ENCODE measurements at places on chromosomes 1 and 21.

DNA sequence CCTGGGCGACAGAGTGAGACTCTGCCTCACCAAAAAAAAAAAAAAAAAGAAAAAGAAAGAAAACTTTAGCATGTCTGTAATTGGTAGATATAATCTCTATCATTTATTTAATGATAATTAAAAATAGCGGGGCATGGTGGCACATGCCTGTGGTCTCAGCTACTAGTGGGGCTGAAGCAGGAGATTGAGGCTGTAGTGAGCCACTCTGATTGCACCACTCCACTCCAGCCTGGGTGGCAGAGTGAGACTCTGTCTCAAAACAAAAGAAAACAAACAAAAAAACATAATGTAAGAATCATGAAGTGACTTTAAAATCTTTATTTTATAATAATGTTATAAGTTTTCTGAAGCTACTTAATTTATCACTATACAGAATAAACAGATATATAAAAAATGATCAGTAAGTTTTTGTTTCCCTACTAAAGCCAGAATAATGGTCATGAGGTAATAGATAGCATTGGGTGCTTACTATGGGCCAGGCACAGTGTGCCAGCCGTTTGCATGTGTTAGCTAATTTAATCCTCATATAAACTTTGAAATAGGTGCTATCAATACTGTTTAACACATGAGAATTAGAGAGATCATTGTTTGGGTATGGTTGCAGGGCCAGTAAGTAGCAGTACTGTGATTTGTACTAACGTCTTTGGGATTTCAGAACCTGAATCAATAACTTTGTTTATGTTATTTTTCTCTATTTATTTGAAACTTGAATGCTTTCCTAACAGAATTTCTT is 23.8 kb downstream of the CLIC4 start:
- DNase-seq, result no peak

- no peak for DNase-seq
Measured at GRCh38 chr1:41277371-41277975, 35.4 kb upstream of the SCMH1 start.

DNA sequence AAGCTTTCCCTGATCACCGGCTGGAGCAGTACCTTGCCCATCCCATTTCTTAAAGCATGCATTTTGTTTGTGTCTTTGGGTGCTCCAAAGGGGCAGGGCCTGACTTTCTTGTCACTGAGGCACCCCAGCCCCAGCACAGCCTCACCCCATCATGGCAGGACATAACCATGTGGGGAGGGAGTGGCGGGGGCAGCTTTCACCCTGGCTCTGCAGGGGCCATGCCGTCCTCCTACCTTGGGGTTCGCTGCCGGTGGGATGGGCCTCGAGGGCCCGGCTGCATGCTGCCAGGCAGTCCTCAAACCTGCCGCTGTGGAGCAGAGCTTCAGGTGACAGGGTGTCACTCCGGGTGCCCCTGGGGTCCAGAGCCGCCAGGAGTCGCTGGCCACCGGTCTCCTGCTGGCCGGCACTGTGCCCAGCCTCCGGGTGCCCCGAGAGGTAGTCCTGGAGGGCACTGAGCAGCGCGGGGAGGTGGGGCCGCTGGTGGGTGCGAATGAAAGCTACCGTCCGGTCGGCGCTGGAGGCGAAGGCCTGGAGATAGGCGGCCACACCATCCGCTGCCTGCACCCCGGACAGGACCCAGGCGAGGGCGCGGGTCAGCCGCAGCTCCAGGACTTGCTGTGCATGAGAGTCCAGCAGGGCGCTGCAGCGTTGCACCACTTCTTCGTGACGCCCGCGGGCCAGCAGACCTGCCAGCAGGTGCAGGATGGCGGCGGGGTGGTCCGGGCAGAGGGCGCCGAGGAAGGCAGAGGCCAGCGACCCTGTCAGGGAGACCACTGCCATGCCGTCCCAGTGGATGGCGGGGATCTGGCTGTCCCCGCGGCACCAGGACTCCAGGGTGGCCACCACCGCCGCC is 1.5 kb downstream of the TTC34 start:
- no peak for DNase-seq

- DNase-seq, result no peak
Measured at GRCh38 chr21:42068592-42068991, 2.5 kb upstream of the UMODL1 start.

GRCh38 chr1:33654267-33654834 is 181.9 kb downstream of the ZSCAN20 start:
- DNase-seq, result no peak

- no peak for DNase-seq
Measured at GRCh38 chr1:30299393-30299792, 424.0 kb downstream of the MATN1 start.

GRCh38 chr1:72000809-72001208 is 281.5 kb downstream of the NEGR1 start:
- DNase-seq, result no peak

DNA sequence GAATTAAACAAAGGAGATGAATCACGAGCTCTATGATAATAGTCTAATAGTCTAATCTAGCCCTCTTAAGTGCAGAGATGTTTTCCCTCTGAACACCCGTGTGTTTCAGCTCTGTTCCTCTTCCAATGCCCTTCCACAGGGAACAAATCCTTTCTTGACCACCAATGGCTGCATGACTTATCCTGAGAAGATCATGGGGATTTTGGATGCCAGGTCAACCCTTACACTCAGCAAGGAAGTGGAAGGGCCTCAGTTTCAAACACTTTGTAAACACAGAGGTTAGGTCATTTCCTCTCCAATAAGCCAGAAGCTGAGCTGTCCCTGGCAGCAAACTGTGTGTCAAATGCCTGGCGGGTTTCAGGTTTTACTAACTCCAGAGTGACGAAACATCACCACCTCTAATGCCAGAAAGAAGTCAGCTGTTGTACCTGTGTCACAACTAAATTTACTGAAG is 200.0 kb downstream of the GABPA start:
- no peak for DNase-seq

DNA sequence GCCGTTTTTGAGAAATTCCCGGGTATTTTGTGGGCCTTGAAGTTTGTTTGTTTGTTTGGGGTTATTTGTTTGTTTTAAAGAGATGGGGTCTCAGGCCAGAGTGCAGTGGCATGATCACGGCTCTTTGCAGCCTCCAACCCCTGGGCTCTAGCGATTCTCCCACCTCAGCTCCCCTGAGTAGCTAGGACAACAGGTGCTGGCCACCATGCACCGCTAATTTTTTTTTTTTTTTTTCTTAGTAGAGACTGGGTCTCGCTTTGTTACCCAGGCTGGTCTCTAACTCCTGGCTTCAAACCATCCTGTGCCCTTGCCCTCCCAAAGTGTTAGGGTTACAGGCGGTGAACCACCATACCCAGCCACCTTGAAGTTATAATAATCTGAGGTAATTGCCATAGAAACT is 2.0 kb downstream of the CHTOP start:
- no peak for DNase-seq

DNA sequence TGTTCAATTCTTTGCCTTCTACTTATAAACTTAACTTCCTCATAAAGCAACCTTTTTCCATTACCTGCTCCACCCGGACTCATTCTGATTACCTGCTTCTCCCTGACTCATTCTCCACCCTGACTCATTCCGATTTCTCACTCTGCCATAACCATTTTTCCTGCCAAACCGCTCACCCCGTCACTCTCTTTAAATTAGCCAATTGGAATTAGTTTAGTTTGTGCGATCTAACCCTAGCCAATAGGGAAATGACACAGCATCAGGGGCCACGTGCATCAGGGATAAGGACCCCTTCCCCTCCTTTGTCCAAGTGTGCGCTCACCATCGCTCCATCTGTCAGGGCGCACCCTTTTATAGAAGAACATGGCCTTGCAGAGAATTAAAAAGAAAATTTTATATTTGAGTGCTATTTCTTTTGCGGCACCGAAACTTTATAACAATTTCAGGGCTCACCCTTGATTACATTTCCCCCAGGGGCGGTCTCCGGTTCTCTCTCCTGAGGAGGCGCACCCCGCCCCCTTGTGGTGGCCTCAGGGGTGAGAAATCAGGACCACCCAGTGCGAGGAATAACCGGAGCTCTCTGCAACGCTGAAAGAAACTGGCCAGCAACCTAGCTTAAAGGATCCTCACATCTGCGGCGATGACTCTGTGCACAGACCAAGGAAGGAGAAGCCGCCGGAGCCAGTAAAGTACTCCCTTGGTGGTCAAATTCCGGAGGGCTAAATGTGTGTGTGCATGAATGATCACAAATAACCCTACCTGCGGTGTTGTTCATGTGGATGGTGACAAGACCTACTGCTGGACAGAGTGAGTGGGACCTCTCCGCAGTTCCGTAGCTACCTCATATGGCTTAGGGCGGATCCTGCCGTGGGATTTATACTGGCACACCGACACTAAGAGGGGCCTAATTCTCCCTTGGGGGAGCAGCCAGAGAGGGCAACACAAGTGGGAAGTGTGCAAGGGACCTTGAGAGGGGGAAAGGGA is 30.3 kb upstream of the CBR3 start:
- DNase-seq, result no peak

DNA sequence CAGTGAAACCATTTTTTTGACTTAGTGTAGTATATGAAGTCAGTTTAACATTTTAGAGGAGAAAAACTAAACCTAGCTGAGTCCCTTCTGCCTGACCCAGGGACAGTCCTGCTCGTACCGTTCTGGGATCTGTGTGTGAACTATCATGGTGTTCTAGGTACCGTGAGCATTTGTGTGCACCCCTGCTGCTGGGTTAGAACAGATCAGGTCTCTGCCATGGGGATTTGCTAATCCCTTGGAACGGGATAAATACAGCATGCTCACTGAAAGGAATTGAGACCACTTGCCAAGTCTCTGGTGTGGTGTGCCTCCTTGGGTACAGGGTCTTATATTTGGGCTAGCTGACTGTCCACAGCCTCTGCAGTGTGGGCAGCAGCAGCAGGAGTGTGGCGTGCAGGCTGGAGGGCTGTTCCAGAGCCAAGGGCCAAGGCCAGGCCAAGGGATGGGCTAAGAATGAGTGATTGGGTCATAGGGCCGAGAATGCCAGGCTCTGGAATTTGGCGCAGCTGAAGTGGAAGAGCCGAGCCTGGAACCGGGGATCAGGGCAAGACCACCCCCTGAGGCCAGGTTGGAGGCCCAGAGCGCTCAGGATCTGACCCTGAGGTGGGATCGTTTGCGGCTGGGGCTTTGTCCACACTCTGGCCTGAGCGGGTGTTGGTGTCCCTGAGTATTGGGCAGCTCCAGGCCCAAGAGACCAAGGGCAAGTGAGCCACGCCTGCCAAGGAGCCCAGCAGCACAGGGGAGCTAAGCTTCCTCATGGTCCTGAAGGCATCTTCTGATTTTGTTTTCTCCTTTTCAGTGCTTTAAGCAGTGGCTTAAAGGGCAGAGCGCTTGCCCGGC is 66.3 kb downstream of the VPS26C start:
- DNase-seq, result no peak

DNA sequence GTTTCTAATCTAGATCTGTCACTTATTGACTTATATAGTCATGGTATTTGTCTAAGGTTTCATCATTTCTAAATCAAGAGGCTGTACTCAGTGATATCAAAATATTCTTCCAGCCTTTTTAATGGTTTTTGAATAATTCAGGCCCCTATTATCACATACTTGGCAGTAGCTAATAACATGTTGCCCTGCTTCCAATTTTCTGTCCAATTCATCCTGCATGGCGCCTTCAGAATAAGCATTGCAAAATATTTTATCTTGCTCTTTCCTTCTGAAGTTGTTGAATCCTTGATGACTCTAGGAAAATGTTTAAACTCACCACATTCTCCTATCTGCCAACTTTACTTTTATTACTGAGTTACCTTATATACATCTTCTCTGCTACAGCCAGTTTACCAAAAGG is 517.2 kb upstream of the B3GALT2 start:
- no peak for DNase-seq

DNA sequence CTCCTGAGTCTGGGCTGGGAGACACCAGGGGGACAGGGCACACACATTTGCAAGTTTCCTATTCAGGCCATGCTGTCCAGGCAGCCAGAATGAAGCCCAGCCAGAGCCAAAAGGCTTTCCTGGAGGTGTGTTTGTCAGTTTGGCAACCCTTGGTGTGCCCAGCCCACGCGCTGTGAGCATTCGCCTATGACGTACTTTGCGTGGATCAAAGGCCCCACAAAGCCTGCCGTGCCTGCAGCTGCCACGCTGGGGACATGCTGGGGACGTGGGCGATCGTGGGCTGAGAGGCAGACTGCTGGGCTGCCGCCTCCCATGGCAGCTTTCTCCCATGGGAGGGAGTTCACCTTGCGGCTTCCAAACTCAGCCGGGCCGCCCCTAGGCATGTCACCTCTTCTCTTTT is 57.5 kb downstream of the CD247 start:
- no peak for DNase-seq

GRCh38 chr1:82162486-82163420 is 362.0 kb downstream of the ADGRL2 start:
- DNase-seq, result no peak

DNA sequence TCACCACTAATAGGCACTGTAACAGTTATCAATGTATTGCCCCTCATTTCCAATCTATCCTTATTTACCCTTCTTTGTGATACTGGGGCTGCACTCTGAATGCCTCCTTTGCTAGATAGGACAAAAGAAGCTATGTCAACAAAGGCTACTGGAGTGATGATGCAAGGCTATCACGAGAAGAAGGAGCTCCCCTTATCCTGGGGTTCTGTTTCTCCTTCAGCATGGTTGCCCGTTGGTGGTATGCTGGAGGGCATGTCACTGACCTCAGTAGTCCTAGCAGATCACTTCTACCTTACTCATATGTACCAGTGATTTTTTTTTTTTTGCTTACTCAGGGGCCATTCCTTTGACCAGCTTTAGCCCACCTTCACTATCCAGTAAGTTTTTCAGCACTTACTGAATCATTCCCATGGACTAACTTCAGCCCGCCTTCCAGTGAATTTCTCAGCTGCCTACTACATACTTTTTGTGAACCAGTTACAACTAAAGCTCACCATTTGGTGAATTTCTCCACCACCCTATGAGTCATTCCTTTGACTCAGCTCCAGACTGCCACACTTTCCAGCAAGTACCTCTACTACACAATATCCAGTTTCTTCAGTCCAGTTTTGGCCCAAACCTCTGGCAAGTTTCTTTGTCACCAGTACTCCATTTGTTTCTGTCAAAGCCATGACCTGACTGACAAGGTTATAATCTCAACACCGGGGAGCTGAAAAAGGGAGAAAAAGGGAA is 944.5 kb downstream of the KCNT2 start:
- DNase-seq, result no peak

DNA sequence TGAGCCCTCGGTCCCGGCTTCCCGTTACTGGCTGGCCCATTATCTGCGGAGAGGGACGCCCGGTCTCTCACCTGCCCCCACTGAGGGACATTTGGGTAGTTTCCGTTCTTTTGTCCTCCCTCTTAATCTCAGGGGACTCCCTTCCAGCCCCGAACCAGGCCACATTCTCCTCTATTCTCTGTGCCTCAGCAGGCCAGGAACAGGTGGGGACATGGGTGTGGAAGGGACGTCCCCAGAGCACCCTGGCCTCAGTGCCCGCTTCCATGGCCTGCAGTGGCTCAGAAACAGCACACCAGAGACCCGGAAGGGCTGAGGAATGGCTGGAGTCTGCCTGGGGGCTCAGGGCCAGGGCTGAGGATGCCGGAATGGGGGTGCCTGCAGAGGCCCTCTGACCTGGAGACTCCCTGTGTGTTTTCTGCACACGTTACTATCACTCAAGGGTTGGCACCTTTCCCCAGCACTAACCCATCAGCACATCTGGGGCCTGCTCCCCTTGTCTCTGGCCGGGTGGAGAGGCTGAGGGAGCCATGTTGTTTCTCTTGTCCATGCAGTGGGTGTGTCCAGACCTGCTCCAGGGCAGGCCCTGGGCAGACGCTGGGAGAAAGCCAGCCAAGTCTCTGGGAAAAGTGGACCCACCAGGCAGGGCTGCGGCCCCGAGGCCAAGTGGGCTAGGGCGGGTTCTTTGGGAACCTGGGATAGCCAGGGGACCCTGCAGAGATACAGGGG is 10.0 kb upstream of the DNMT3L start:
- no peak for DNase-seq

GRCh38 chr1:47870480-47870879 is 126.7 kb downstream of the TRABD2B start:
- no peak for DNase-seq
